ENCODE measurements at places on chromosomes 3 and 15. TPM values are rescaled to one million over a fixed set of nuclear protein-coding genes. Genes with fewer than 3 reads are reported as not detected.

Gene LSG1
- 45.5 TPM for total RNA-seq

DNA sequence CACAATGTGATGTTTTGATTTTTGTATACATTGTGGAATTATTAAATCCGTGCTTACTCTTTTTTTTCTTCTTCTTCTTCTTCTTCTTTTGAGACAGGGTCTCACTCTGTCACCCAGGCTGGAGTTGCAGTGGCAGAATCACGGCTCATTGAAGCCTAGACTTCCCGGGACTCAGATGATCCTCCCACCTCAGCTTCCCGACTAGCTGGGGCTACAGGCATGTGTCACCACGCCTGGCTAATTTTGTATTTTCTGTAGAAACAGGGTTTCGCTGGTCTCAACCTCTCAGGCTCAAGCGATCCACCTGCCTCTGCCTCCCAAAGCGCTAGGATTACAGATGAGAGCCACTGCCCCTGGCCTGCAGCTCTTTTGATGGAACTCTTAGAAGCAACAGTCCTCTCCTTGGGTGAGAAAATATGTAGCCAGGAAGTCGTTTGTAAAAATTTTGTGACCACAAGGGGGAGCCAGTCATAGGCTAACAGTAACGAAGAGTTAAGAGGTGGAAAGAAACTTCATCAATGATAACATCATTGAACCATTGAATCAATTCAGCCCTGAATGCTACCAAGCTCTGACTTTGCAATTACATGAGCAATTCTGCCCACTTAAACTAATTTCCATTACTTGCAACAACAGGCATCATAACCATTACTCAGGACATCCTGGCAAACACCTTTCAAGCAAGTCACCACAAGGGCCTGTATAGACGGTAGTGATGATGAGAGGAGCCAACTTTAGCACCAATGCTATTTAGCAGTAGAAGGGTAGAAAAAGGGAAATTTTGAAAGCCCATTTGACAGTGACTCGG, 16.7 kb upstream of the CMTM7 start:
- peak; percentile 75 for DNase-seq
- H3K4me3 ChIP-seq = no peak overlapping the region
- peaks cover 14% of the 10 kb centered on the region for H3K4me1 ChIP-seq
- no peak overlapping the region for H3K27ac ChIP-seq
- H3K36me3 ChIP-seq = no peaks in the 10 kb centered on the region

DNA sequence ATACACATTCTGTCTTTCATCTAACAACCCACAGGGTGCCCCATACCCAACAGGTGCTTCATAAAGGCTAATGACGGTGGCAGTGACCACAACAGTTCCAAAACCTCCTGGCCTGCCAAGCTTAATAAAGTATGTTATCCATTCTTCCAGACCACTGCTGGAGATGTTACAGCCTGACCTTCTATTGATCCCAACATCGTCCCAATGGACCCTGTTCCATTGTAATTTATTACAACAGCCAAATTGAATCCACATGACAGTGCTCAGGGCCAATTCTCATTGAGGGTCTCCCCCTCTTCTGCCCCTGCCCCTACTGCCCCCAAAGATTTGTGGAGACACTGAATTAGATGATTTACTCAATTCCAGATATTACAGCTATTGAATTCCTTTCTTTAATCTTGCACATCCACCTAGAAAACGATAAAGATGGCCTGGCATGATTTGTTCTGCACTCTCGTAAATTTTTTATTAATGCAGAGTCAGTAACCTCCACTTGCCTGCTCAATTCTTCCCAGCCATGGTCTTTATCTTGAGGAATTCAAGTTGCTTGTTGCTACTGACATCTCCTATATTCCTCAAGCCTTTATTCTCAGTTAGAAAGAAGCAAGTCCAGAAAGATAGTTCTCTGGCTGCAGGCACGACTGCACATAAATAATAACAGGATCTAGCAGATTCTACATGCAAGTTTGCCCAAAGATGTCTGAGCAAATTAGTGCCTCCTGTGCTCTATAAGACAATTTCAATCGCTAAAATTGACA, 407.6 kb downstream of the ERC2 start:
- no peaks in the 10 kb centered on the region for H3K27me3 ChIP-seq
- no peak for DNase-seq
- H3K36me3 ChIP-seq = peaks cover 2% of the 10 kb centered on the region
- H3K4me1 ChIP-seq = peaks cover 7% of the 10 kb centered on the region

- H3K27me3 ChIP-seq = no peaks in the 10 kb centered on the region
- H3K36me3 ChIP-seq = no peaks in the 10 kb centered on the region
- peaks cover 12% of the 10 kb centered on the region for H3K4me1 ChIP-seq
- H3K27ac ChIP-seq = no peak overlapping the region
- no peak overlapping the region for H3K4me3 ChIP-seq
- no peak for DNase-seq
Measured at GRCh38 chr15:99053380-99054024, 45.9 kb upstream of the PGPEP1L start.

- H3K27me3 ChIP-seq = no peaks in the 10 kb centered on the region
- H3K4me3 ChIP-seq = no peak overlapping the region
- DNase-seq = no peak
- H3K36me3 ChIP-seq = no peaks in the 10 kb centered on the region
Measured at GRCh38 chr3:23648326-23648995, 157.3 kb upstream of the UBE2E1 start.

DNA sequence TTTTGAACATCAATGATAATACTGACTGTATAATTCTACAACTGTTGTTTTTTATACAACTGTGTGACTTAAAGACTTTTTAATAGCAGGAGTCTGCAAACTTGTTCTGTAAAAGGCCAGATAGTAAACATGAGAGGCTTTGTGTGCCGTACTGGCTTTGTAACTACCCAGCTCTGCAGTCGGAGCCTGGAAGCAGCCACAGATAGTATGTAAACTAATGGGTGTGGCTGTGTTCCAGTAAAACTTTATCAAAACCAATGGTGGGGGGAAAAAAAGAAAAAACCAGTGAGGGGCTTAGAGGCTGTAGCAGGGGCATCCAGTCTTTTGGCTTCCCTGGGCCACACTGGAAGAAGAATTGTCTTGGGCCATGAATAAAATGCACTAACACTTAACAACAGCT, 11.9 kb downstream of the ASB7 start:
- no peak overlapping the region for H3K4me3 ChIP-seq
- H3K4me1 ChIP-seq = no peaks in the 10 kb centered on the region
- no peak for DNase-seq
- no peaks in the 10 kb centered on the region for H3K27me3 ChIP-seq

Gene C3orf85
- not detected for total RNA-seq

DNA sequence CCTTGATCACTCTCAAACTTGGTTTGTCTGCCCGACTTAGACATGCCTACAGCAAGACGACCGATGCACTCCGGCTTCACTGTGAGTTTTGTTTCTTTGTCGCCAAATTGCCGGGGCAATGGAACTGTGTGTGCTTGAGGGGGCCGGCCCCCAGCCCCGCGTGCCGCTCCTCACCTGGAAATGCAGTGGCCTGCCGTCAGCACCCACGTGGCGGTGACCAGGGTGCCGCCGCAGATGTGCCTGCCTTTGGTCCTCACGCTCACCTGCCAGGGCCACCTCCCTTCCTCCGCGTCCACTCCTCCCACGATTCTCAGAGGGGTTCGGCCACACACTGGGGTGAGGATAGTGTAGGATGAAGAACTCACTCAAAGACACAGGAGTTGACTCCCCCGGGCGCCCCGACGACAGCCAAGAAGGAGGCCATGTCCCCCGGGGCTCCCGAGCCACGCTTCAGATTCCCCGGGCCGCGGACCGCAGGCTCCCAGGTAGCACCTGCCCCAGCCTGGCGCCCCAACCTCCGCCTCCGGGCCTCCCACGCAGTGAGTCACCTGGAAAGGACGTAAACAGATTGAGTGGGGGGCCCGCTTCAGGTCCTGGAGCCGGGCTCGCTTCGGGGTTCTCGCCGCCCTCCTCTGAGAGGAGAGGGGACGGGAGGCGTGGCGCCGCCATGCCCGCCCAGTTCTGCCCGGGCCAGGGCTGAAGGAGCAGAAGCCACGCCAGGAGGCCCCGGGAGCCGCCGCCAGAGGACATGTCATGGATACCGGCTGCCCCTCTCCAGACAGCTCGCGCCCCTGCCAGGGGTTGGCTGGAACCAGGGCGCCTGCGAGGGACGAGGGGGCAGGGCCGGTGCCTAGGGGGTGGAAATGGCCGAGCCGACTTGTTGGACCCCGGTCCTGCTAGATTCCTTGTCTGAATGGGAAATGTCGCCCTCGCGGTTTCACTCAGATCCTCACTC, 29.6 kb downstream of the MYL3 start:
- H3K27me3 ChIP-seq = peaks cover 2% of the 10 kb centered on the region
- H3K27ac ChIP-seq = no peak overlapping the region
- peaks cover 6% of the 10 kb centered on the region for H3K36me3 ChIP-seq
- no peak for DNase-seq
- no peaks in the 10 kb centered on the region for H3K4me1 ChIP-seq

Gene TUBGCP4
- total RNA-seq = 38.2 TPM

Gene ACKR2
- total RNA-seq = 0.56 TPM

Gene IQCH
- total RNA-seq = 2.8 TPM

Gene ISLR2
- total RNA-seq = 10.9 TPM

- H3K4me3 ChIP-seq = no peak overlapping the region
- H3K27me3 ChIP-seq = no peaks in the 10 kb centered on the region
- no peak for DNase-seq
- H3K36me3 ChIP-seq = peaks cover 12% of the 10 kb centered on the region
Measured at GRCh38 chr3:49397470-49397869, 14.3 kb downstream of the RHOA start.

DNA sequence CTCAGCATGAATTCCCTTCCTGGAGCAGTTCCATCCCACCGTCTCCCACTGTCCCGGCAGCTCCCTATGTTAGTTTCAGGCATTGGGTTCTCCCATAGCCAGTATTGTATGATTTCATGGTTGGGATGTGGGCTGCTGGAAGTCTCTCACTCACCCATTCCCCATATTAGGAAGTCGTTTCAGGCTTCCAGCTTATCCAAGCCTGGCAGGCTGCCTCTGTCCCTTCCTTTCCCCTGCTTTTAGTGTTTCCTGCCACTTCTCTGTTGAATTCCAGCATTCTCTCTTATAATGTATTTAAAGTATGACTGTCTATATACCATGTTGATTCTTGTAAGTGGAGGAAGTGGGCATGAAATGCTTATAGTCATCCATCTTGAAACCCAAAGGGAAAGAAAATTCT, 309.7 kb upstream of the RBMS3 start:
- H3K27ac ChIP-seq = no peak overlapping the region
- H3K36me3 ChIP-seq = peaks cover 17% of the 10 kb centered on the region
- DNase-seq = no peak

DNA sequence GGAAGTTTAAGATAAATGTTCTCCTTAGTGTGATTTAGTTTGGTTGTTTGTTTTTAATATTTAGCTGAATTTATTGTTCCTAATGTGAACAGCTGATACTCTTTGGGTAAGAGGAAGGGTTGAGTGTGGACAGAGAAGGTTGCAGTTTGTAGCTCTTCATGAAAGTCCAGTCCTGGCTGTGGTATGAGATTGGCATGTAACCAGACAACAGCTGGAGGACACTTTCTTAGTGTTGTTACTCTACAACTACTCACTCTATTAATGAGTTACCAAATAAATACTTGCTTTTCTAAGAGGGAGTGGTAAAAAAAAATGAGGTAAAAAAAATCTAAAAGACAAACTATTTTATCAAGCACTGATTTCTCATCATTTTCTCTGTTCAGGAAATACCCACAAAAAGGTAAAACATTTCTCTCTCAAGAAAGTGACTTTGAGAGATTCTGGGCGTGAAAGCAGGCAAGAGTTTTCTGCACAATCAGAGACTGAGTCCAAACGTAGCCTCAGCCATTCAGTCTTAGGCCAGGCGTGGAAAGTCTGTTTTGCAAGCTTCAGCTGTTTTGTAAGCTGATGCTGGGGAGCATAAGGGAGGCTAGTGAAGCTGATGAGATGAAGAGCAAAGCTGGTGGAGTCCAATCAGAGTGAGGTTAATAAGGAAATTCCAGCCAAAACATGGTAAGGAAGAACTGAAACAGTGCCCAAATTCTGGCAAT, 138.5 kb upstream of the ARPP21 start:
- H3K27me3 ChIP-seq = no peaks in the 10 kb centered on the region
- H3K4me1 ChIP-seq = peaks cover 7% of the 10 kb centered on the region
- H3K4me3 ChIP-seq = no peak overlapping the region
- no peak for DNase-seq
- H3K36me3 ChIP-seq = no peaks in the 10 kb centered on the region

- H3K4me1 ChIP-seq = peaks cover 17% of the 10 kb centered on the region
- no peaks in the 10 kb centered on the region for H3K36me3 ChIP-seq
- no peak for DNase-seq
- no peak overlapping the region for H3K4me3 ChIP-seq
- H3K27ac ChIP-seq = peak overlapping the region; percentile 19
Measured at GRCh38 chr3:138344754-138345153, 3.6 kb upstream of the MRAS start.

DNA sequence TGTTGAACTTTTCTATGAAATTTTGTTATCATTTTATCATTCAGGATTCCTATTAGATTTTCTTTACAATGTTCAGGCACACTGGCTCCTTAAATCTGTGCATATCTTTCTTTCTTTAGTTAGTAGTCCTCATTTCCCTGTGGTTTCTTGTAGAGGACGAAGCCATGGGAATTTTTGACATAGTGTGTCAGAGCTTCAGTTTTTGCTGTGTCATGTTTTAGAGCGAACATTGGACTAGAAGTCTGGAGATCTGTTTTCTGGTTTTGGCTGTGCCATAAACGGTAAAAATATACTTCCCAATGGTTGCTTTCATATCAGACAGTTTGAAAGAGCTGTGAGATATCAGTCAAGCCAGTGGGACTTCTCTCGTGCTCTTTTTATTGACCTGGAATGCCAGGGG, 105.2 kb downstream of the CHCHD4 start:
- H3K4me3 ChIP-seq = no peak overlapping the region
- no peak overlapping the region for H3K27ac ChIP-seq
- no peak for DNase-seq

DNA sequence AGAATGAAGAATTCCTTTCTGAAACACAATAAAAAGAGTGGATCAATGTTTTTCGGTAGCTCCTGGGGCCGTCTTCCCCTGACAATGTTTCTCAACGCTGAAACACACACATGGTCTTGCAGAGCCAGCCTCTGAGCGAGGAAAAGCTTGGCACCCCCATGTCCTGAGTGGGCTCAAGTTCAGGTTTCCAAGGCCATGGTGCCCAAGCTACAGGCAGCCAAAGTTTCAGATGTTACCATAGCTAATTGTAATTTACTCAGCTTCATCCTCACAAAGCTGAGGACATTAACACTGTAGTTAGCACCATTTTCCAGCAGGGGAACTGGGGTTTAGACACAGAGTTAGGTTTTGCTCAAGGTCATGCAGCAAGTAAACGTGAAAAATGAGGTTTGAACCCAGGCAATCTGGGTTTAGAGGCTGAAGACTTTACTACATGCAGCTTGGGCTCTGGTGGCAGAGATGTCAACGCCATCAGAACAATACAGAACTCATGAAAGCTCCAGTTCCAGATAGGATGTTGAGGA, 199.1 kb downstream of the TJP1 start:
- H3K4me3 ChIP-seq = no peak overlapping the region
- no peaks in the 10 kb centered on the region for H3K36me3 ChIP-seq
- DNase-seq = no peak
- no peaks in the 10 kb centered on the region for H3K27me3 ChIP-seq
- H3K4me1 ChIP-seq = no peaks in the 10 kb centered on the region

Gene P3H2
- 4.1 TPM for total RNA-seq

Gene CCR1
- 0.12 TPM for total RNA-seq

GRCh38 chr15:70559265-70560239, 203.8 kb downstream of the UACA start:
- peak overlapping the region; percentile 6 for H3K27ac ChIP-seq
- no peak overlapping the region for H3K4me3 ChIP-seq
- H3K27me3 ChIP-seq = no peaks in the 10 kb centered on the region
- H3K36me3 ChIP-seq = no peaks in the 10 kb centered on the region

Gene PRSS50
- total RNA-seq = 0.35 TPM
